Lower lobe of right lung (tissue), 2 donors: ENCODE measurements at places on chromosomes 4 and X.

- DNase-seq, result no peak
These were observed 70.1 kb downstream of the BMP2K start for GRCh38 chr4:78846258-78846657.

DNA sequence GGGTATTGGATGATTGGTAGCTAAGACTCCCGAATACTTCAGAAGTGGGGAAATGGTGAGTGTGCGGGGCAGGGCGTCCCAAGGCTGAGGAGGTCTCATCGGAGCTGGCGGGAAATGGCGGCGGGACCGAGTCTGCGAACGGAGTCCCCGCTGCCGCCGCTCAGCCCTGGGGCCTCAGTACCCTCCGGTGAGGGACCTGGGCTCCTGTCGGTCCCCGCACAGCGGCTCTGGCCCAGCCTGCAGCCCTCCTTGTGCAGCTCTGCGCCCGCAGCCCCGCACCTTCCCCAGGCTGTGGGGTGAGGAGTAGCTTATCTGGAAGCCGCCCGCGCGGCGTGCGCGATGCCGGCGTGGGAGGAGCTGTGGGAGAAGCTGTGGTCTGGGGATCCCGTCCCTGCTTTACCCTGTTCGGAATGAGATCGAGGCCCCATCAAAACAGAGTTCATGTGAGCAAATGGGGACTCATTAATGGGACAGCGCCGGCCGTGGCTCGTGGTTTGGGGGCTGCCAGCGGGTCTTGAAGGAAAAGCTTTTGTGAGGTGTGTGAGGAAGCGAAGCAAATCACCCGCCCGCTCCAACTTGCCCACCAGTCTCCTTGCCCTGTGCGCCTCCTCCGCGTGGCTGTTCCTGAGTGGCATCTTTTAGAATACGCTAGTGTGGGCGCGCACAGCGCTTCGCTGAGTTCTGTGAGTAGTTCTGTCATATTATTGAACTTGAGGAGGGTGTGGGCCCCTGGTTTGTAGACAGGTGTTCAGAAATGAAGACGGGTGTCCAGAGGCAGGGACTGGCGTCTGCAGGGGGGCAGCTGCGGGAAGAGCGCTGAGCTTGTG is 531 bp downstream of the ZNF141 start:
- peak; percentile 74 for DNase-seq

GRCh38 chrX:39175418-39176057 is 374.3 kb downstream of the MID1IP1 start:
- DNase-seq, result no peak

GRCh38 chr4:174274436-174274835 is 9.0 kb downstream of the FBXO8 start:
- no peak for DNase-seq

GRCh38 chr4:3037957-3038461 is 36.3 kb downstream of the HTT-AS start:
- DNase-seq, result peak; percentile 18

DNA sequence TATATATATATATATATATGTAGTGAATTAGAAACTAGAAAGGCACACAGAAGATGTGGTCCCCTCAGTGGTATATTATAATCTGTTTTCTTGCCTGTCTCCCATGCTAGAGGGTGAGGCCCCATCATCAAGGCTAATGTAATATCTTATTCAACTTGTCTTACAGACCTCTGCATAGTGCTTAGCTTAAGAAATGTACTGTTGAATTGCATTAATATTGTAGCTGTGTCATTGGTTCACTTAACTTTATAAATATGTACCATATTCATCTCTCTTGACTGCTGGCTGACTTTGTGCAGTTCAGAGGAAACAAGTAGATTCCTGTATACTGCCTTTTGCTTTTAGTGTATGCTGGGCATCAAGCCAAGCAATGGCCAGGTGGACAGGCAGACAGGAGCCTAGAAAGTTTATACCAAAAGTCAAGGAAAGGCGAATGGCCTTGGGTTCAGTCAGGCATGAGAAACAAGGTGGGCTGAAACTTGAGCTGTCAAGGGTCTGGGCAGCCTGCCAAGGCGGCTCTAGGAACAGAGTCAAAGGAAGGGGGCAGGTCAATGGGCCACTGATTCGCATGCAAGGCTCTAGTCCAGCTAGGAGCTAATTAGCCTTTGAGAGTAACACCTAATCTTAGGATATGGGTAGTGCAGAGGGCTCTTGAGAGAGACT is 78.8 kb upstream of the LEF1 start:
- no peak for DNase-seq

- DNase-seq, result no peak
These were observed 105.4 kb upstream of the TBC1D9 start for GRCh38 chr4:140861359-140862176.

- DNase-seq, result no peak
These were observed 74.6 kb downstream of the DOCK11 start for GRCh38 chrX:118570209-118570608.

DNA sequence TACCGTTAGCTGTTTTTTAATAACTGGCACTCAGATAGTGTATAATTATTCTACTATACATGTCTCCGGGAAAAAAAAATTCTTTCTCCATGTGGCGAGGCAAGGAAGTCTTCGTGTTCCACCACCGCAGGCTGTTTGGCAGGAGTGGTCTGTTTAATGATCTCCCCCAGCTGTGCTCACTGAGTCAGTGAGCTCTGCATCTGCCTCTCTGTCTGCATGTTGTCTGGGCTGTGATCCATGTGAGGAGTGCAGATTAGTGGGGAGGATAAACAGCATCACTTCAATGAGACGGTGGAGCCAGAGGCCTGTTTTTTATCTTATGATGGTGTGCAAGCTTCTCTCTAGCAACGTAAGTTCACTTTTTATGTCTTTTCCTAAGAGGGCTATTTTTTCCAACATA is 69.8 kb downstream of the RPS3A start:
- DNase-seq, result no peak

GRCh38 chrX:129572422-129572821 is 32.4 kb downstream of the OCRL start:
- no peak for DNase-seq

GRCh38 chr4:180539284-180539683 is 1703.9 kb upstream of the TENM3 start:
- no peak for DNase-seq

- DNase-seq, result no peak
These were observed 15.3 kb upstream of the ANXA5 start for GRCh38 chr4:121712001-121712651.

- DNase-seq, result peak; percentile 42
These were observed 56.5 kb upstream of the NKX1-1 start for GRCh38 chr4:1462768-1463075.
